A549 treated with CpdA at 1 μM for 4 hours (cell line): ENCODE measurements at places on chromosomes 16 and 17. TPM values are rescaled to one million over a fixed set of nuclear protein-coding genes. Genes with fewer than 3 reads are reported as not detected.

KRTAP4-6 gene
- total RNA-seq = not detected in 5 replicates

ASPA gene
- total RNA-seq = not detected in 5 replicates

CTRB2 gene
- total RNA-seq = not detected in 5 replicates

ENGASE gene
- 16.9 to 26.5 TPM (median 18.9 TPM) in 5 replicates for total RNA-seq

TXNDC11 gene
- 36.9 to 40.0 TPM (median 39.4 TPM) in 5 replicates for total RNA-seq

MT1G gene
- not detected in 5 replicates for total RNA-seq

CD300LB gene
- 0.06 to 0.22 TPM (median 0.09 TPM) in 3 of 5 replicates, not detected in the others for total RNA-seq

ITGAD gene
- 0.02 to 0.15 TPM in 2 of 5 replicates, not detected in the others for total RNA-seq

LGALS9 gene
- total RNA-seq = 1.1 to 2.2 TPM (median 1.3 TPM) in 5 replicates

PIGS gene
- 53.8 to 66.3 TPM (median 62.8 TPM) in 5 replicates for total RNA-seq

CHAD gene
- not detected in 5 replicates for total RNA-seq

GLG1 gene
- total RNA-seq = 42.0 to 53.6 TPM (median 48.7 TPM) in 5 replicates

HSPB9 gene
- not detected in 5 replicates for total RNA-seq

SCNN1B gene
- total RNA-seq = 0.06 to 0.24 TPM (median 0.12 TPM) in 4 of 5 replicates, not detected in the other

CCR7 gene
- total RNA-seq = 0.80 to 1.2 TPM (median 1.1 TPM) in 5 replicates

CD300E gene
- not detected in 5 replicates for total RNA-seq

NUPR1 gene
- 13.3 to 20.6 TPM (median 15.0 TPM) in 5 replicates for total RNA-seq

AXIN2 gene
- total RNA-seq = 0.81 to 1.2 TPM (median 1.0 TPM) in 5 replicates

HOXB1 gene
- not detected in 5 replicates for total RNA-seq

TP53TG3F gene
- total RNA-seq = 0.13 to 0.27 TPM (median 0.24 TPM) in 3 of 5 replicates, not detected in the others

FNDC8 gene
- not detected in 5 replicates for total RNA-seq

DOK4 gene
- 34.6 to 44.9 TPM (median 41.6 TPM) in 5 replicates for total RNA-seq

PDE6G gene
- 1.6 to 2.5 TPM (median 1.7 TPM) in 5 replicates for total RNA-seq

ROGDI gene
- total RNA-seq = 9.8 to 13.9 TPM (median 12.9 TPM) in 5 replicates

PYY gene
- 0.11 TPM in 1 of 5 replicates, not detected in the others for total RNA-seq

ARL17A gene
- total RNA-seq = 2.9 to 5.6 TPM (median 4.3 TPM) in 5 replicates

PPY gene
- total RNA-seq = not detected in 5 replicates

CHTF18 gene
- total RNA-seq = 15.2 to 30.0 TPM (median 23.2 TPM) in 5 replicates

ATP6V0C gene
- total RNA-seq = 139 to 302 TPM (median 247 TPM) in 5 replicates

TLCD3B gene
- total RNA-seq = 0.23 to 0.58 TPM (median 0.30 TPM) in 5 replicates

GRIN2A gene
- 0.01 TPM in 1 of 5 replicates, not detected in the others for total RNA-seq

JMJD6 gene
- total RNA-seq = 72.1 to 89.0 TPM (median 83.0 TPM) in 5 replicates

VMO1 gene
- total RNA-seq = 0.79 to 2.0 TPM (median 1.4 TPM) in 5 replicates

TPPP3 gene
- total RNA-seq = 8.4 to 13.5 TPM (median 11.8 TPM) in 5 replicates

NOTUM gene
- total RNA-seq = 0.23 to 0.60 TPM (median 0.38 TPM) in 5 replicates

TMEM220 gene
- 2.2 to 3.6 TPM (median 2.7 TPM) in 5 replicates for total RNA-seq

ASB16 gene
- 0.17 TPM in 1 of 5 replicates, not detected in the others for total RNA-seq

TERB1 gene
- total RNA-seq = 0.07 TPM in 1 of 5 replicates, not detected in the others

CCL16 gene
- not detected in 5 replicates for total RNA-seq
